ENCODE measurements at places on chromosomes 7 and 10. TPM values are rescaled to one million over a fixed set of nuclear protein-coding genes. Genes with fewer than 3 reads are reported as not detected.

DNA sequence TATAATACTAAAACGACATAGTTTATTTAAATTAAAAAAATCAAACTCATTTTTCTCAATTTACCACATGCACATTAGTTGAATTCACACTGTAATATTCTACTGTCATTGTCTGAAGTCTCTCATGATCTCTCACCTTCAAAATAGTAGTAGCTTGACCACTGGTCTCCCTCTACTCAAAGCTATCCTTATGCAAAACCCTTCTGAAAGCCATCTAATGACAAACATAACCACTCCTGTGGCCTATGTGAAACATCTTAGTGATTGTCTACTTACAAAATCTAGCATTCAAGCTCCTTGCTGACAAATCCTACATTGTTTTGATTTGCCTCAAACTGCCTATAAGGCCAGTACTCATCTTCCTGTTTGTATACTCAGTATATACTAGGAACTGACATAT is 606.0 kb upstream of the GHITM start:
- H3K27ac ChIP-seq, result no peak overlapping the region
- no peak for DNase-seq
- no peak overlapping the region for H3K4me3 ChIP-seq
- no peaks in the 10 kb centered on the region for H3K36me3 ChIP-seq
- no peaks in the 10 kb centered on the region for H3K4me1 ChIP-seq

DNA sequence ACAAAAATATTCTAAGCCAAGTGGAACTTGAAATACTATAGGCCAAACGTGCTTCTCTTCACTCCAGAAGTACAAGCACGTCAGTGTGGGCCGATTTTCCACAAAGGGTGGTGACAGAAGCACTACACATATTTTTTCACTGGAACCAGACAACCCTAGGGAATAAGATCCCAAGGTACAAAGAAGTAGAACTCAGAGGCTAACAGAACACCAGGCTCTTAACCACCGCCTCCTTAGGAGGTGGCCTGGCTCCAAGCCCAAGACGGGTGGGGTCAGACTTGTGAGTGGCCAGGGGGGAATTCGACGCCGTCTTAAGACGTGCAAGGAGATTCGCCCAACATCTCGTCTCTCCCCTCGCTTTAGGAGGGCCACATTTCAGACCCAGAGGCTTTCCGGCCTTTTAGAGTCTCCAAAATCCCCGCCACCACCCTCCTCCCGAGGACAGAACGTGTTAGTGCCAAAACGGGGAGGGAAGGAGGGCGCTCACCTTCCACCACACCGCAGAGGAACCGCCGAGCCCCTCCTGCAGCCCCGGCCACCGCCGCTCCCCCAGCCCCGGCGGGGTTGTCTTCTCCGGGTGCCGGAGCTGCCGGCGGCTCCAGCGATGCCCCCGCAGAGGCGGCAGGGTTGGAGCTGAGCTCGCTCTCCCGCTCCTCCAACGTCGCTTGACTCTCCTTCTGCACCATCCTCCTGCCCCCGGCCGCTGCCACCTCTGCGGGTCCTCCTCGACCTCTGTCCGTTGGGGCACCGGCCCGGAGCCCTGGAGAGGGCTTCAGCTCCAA is 716 bp downstream of the OGA start:
- H3K36me3 ChIP-seq, result no peaks in the 10 kb centered on the region
- DNase-seq, result peak; percentile 89
- peak overlapping the region; percentile 98 for H3K27ac ChIP-seq

DNA sequence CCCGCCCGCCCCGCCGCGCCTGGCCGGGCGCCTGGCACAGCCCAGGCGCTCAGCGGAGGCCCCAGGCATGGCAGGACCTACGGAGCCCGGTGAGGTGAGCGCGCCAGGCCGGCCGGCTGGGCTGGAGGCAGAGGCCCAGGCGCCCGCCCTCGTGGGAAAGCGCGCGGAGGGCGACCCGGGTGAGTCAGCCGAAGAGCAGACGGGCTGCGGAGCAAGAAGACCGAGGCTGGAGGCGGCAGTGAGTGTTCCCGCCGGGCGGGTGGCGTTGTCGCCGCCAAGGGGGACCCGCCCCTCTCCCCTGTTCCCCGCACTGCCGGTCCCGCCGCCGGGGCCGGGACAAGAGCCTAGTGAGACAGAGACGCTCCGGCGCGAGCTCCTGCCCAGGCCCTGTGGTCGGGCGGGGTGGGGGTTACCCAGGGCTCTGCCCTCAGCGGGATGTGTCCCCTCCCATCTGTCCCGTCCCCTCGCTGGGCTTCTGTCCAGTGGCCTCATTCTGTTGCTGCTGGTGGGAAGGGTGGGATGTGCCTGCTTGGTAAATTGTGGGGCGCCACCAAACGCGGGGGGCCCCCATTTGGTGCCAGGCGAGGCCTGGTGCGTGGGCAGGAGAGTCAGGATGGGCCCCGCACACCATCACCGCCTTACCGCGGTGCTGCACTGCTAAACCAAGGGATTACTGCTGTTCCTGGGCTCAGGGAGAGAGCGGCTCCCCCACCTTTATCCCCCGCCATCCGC is 17.0 kb upstream of the NODAL start:
- H3K27ac ChIP-seq, result no peak overlapping the region
- no peak overlapping the region for H3K4me3 ChIP-seq
- H3K4me1 ChIP-seq, result peaks cover 2% of the 10 kb centered on the region
- DNase-seq, result peak; percentile 79
- H3K36me3 ChIP-seq, result no peaks in the 10 kb centered on the region

GRCh38 chr10:95536894-95537541 is 24.2 kb downstream of the SORBS1 start:
- H3K27ac ChIP-seq, result no peak overlapping the region
- DNase-seq, result no peak
- H3K4me1 ChIP-seq, result peaks cover 4% of the 10 kb centered on the region
- no peak overlapping the region for H3K4me3 ChIP-seq
- no peaks in the 10 kb centered on the region for H3K27me3 ChIP-seq

GRCh38 chr10:107031931-107032699 is 132.4 kb downstream of the SORCS1 start:
- no peak overlapping the region for H3K4me3 ChIP-seq
- H3K36me3 ChIP-seq, result no peaks in the 10 kb centered on the region
- H3K27me3 ChIP-seq, result no peaks in the 10 kb centered on the region
- DNase-seq, result no peak

DNA sequence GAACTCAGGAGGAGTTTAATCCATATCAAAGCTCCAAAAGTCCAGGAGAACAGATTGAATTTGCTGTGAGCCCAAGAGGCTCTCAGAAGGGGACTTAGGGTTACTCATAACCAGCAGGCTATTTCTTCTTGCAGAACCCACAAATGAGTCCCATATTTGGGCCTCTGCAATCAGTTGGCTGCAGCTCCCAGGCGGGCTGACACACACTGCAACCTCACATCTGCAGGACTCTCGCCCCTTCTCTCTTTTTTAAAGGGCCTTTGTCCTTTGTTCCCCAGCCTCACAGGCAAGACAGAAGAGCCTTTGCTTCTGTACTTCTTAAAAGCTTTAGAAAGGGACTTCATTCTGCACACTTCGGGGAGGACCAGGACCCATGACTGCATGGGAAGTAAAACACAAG is 26.7 kb downstream of the CREB3L2 start:
- no peak for DNase-seq
- peaks cover 3% of the 10 kb centered on the region for H3K36me3 ChIP-seq
- no peak overlapping the region for H3K4me3 ChIP-seq
- peaks cover 6% of the 10 kb centered on the region for H3K4me1 ChIP-seq

Gene CH25H
- polyA plus RNA-seq, result 2.3 TPM

Gene LRRTM3
- 0.31 TPM for polyA plus RNA-seq
